ENCODE measurements at places on chromosomes 4 and X.

DNA sequence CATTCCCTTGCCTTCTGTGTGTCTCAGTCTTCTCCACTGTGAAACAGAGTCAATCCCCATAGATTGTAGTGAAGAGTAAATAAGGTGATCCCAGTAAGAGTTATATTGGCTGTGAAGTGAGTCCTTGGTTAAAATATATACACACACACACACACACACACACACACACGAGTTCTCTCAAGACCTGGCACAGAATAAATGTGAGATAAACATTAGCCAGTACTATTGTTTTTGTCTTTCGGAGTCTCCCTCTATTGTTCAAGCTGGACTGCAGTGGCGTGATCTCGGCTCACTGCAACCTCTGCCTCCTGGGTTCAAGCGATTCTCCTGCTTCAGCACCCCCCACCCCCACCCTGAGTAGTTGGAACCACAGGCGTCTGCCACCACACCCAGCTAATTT, 44.8 kb upstream of the FAM156A start:
- no peak for DNase-seq

DNA sequence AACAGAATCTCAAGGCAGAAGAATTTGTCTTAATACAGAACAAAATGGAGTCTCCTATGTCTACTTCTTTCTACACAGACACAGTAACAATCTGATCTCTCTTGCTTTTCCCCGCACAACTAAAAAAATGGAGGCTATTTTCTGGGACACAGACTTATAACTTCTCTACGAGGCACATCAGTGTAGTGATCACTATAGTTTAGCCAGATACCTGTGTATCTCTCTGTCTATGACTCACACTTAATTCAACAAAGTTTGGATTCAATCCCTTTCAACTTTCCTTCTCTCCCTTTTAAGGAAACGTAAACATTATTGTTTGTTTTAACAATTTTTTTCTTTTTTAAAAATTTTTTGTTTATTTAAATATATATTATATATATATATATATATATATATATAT, 29.4 kb downstream of the APELA start:
- no peak for DNase-seq

GRCh38 chr4:88054901-88055300, 47.5 kb downstream of the PKD2 start:
- no peak for DNase-seq

- no peak for DNase-seq
Observed at GRCh38 chr4:169268951-169269760, 1.6 kb downstream of the SH3RF1 start.

- peak; percentile 81 for DNase-seq
Observed at GRCh38 chrX:72308566-72309296, 3.0 kb upstream of the CITED1 start.

DNA sequence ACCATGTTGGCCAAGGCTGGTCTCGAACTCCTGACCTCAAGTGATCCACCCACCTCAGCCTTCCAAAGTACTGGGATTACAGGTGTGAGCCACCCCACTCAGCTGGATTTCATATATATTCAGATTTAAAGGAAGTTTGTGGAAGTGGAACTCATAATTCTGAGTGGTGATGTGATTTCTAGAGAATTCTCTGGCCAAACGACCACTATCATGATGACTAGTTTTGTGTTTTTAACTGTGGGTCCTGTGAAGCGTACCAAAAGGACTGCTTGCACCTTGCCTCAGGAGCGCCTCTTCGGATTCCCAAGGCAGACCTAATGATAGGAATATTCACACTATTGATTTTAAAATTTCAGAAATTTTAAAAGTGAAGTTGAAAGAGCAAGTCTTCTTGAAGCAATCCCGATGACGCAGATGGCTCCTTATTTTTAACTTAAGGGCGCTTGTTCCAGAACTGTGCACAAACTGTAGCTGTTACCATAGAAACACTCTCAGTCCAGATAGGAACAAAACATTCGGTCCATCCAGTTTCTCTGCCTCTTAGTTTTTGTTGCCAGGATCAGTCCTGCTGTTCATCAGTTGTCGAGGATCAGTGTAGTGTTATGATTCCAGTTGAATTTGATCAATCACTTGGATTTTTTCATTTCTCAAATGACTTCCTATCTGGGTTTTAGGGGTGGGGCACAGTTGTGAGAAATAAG, 51.7 kb upstream of the CLCN4 start:
- no peak for DNase-seq

- no peak for DNase-seq
Observed at GRCh38 chr4:53576071-53576617, 15.1 kb downstream of the LNX1 start.

- no peak for DNase-seq
Observed at GRCh38 chr4:156775813-156776212, 195.8 kb downstream of the PDGFC start.

DNA sequence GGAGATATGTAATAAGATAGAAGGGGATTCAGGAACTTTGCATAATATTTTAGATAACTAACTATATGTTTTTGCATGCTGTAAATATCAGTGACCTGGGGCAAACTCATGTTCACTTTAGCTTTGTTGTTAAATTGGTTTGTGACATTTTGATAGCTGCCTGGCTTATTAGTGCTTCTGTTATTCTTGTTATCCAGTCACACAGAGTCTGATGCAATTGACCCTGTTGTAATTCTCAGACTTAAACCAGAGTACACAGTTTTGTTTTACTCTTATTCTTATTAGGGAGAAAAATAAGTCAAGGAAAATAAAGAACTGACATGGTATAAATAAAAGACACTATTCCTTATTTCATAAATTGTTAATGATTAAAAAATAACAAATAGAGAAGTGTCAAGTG, 516.7 kb upstream of the SLIT2 start:
- no peak for DNase-seq

DNA sequence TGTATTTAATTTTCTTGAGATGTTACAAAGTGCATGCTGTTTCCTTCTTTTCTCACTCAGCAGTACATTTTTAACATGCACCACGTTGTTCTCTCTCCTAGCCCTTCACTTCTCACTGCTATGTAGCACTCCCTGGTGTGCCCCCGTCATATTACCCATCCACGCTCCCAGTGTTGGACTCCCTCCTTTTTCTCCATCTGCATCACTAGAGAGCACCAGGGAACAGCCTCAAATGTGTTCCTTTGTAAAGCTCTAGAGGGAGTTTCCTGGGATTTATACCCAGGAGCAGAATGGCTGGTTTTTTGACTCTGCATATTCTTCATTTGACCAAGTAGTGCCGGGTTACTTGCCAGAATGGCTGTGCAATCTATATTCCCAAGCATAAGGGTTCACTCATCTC, 240.3 kb upstream of the ANXA3 start:
- no peak for DNase-seq

- DNase-seq = no peak
Observed at GRCh38 chr4:176614793-176615192, 177.9 kb downstream of the VEGFC start.

DNA sequence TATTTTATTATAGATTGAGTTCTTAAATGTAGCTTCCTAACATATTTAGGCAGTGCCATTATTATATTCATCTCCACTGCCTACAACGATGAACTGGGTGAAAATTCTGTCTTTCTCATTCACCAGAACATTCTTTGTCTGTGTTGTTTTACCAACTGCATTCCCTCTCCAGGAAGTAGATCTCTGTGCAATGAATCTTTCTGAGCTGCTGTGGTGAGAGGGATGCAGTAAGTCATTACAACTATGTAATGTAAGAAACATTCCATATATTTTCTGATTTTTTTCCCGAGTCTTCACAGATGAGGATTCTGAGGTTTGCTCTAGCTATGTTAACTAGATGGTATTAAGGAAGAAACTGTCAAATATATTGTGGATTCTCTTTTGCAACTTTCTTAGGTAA, 811.9 kb upstream of the PCDH7 start:
- no peak for DNase-seq

GRCh38 chr4:107956011-107956410, 24.7 kb downstream of the CYP2U1 start:
- DNase-seq = no peak

- DNase-seq = no peak
Observed at GRCh38 chrX:16772460-16772859, 13.8 kb upstream of the TXLNG start.

DNA sequence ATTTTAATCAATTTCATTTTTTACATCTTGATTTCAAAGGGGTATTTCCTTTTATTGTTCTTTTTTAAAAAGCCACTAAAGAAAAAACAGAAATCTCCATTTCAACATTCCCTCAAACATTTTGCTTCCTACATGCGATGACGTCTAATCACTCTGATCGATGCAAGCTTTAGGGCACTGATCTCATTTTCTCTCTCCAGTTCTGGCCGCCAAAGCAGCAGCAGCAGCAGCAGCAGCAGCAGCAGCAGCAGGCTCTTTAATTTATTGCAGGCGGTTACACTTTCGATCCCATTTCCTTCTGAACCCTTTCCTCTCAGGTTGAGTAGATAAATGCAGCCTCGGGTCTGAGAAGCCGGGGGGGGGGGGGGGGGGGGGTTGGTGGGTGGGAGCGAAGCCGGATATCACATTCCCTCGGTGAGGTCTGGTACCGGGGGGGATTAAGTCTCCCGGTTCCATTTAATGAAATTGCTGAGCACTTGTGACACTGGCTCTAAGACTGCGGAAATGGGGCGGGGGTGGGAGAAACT, 3.4 kb upstream of the PCDH7 start:
- no peak for DNase-seq

DNA sequence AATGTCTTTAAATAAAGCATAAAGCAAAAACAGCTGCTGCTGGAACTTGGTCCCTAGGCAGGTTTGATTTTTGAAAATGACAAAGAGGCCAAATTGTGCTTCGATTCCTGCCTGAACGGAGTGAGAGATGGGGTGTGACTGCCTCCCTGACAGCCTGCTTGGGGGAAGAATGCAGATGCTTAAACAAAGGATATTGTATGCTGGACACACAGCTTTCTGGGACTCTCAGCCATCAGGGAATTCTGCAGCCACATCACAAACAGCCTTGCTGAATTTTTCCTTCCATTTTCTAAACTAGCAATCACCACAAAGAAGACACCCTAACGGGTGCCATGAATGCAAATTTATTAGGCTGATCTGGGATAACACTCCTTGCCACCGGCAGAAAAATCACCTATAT, 83.9 kb upstream of the CPEB2 start:
- DNase-seq = no peak

DNA sequence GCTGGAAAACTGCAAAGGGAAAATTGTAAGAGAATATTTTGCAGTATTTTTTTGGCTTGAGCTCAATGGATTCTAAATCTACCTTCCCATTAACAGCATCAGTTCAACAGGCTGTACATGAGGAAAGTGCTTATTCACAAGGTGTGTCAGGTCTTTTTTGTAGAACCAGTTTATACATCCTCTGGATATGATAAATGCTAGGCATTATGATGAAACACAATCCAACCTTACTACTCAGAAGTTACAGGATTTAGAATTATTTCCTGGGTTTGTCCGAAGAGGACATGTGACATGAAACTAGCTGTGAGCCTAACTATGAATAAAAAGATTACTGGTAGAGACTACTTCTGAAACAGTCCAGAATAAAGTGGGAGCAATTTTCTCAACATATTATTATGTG, 49.5 kb downstream of the ATXN3L start:
- DNase-seq = no peak

DNA sequence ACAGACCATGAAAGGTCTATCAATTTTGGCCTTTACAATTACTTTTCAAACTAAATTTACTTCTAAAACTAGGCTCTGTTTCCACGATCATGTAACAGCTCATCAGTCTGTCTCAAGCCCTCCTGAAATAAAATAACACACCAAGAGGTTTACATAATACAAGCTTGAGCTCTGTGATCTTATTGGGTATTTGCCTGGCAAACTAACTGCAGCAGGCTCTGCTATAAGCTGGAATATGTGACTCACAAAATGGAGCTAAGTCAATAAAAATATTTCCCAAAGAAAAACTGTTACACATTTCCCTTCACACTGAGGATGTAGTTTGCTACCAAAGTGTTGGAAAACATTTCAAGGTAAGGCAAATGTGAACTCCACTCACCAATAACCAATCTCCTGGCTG, 94.7 kb upstream of the GPM6B start:
- DNase-seq = no peak

DNA sequence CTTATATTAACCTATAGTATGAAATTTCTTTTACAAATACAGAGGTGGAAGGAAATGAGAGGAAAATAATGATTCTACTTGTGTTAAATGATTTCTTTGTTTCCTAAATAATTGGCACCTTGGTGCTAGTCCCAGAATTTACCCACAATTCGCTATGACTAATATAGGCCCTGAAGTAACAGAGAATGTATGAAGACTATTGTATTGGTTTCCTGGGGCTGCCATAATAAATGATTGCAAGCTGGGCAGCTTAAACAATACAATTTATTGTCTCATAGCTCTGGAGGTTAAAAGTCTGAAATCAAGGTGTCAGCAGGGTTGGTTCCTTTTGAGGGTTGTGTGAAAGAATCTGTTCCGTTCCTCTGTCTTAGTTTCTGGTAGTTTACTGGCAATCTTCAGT, 74.8 kb upstream of the GPRIN3 start:
- no peak for DNase-seq

GRCh38 chrX:52811065-52811625, at the start of gene XAGE5:
XAGE5 (plus strand) TSS chrX:52811287; CDS start chrX:52812567, 1,280 bp downstream.
- DNase-seq = no peak

DNA sequence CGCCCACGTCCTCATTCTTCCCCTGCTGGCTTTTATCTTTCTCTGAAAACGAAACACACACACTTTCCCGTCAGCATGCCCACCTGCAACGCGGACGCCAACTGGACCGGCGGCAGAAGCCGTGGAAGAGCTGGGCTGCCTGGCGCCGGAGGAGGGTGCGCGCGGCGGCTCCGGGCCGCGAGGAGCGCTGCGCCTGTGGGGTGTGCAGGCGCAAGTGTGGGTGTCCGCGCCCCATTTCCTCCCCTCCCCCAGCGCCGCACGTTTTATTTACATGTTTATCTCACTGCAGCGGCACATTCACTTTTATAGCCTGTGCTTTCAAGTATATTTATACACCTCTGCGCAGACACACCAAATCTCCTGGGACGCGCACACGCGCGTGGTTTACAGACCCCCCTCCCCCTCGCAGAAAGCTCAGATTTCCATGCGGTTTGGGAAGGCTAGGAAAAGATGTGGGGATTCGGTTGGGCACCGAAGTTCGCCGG, 1.5 kb downstream of the PITX2 start:
- no peak for DNase-seq

DNA sequence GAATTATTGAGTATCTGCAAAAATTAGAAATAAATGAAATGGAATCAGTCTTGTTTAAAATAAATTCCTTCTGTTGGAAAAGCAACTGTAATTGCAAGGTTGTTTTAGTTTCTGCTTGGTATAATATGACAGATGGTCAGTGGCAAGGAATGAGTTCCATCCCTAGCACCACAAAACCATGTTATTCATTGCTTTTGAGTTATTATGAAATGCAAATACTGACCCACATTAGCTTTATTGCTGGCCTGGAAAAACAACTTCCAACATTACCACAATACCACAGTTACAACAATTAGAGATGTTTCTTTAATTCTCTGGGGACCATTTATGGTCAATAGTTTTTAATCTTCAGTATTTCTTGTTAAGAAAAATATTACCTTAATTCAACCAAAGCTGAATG, 194.4 kb downstream of the TMA16 start:
- DNase-seq = no peak

- no peak for DNase-seq
Observed at GRCh38 chr4:2135083-2135482, 76.0 kb downstream of the NAT8L start.

Data from NCI-H1436 (cell line).